ENCODE measurements at places on chromosomes 3 and 15.

- no peak for DNase-seq
Observed at GRCh38 chr3:103963599-103963998, 1403.1 kb upstream of the ALCAM start.

DNA sequence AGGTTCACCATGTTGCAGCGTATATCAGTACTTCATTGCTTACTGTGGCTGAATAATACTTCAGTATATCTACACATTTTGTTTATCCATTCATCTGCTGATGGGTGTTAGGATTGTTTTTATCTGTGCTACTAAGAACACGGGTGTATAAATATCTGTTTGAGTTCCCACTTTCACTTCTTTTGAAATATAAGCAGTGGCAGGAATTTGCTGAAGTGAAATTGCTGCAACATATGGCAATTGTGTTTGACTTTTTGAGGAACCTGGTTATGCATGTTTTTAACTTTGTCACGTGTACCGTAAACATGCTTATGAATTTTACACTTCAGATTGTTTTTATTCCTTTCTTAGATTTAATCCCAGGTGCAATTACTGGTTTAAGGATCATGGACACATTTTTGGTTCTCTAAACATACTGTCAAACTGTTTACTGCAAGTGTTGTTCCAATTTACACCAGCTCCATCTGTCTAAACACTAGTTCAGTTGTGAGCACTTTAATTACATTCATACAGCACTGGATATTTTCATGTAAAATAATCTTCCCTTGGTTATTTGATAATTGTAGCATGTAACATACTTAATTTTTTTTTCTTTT, 23.1 kb downstream of the TRAK1 start:
- no peak for DNase-seq

DNA sequence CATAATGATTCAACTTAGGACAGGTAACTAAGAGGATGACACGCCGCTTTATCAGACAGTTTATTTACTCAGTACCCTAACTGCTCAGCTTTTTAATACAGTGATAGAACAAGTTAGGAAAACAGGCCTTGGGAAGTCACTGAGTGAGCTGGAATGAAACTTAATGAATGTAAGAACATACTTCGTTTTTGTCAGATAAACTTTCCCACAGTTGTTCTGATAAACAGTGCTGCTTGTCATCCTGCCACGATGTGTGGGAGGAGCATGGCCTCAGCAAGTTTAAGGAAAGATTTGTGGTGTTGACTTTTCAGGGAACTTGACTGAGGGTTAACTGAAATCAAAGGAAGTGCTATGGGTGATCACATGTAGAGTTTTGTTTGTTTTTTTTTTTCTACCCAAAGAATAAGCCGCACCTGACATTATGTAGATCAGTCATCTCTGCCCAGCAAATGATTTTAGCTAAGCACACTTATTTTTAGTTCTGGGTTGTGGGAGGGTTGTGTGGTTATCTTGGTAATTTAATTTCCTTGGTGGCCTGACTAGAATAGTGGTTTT, 5.6 kb upstream of the P2RY14 start:
- no peak for DNase-seq

DNA sequence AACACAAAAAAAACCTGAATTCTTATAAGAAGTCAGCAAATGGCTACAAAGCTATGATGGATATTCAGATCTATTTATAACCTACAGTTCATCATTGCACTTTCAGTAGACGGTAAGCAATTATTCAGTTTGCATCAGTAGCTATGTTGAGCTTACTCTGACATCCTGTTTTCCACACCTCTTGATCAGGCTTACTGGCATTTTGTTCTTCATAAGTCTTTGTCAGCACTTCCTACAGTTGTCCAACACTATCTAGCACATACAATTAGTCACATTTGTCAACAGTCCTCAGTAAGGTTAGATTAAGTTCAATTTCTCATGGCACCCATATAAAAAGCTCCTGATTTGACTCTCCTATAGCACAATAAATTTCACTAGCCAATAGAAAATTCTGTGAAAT, 71.2 kb upstream of the ST3GAL6 start:
- DNase-seq, result no peak

- no peak for DNase-seq
Observed at GRCh38 chr15:63362885-63363284, 18.8 kb downstream of the CA12 start.

DNA sequence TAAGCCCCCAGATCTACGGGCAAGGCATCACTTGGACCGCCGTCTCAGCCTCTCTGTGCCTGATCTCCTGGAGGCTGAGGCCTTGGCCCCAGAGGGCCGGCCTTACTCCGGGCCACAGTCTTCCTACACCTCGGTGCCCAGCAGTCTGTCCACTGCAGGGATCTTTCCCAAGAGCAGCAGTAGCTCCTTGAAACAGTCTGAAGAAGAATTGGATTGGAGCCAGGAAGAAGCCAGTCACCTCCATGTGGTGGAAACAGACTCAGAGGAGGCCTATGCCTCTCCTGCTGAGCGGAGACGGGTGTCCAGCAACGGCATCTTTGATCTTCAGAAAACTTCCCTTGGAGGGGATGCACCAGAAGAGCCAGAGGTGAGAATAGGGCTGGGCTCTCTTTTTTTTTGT, 67.0 kb downstream of the MCTP2 start:
- no peak for DNase-seq

DNA sequence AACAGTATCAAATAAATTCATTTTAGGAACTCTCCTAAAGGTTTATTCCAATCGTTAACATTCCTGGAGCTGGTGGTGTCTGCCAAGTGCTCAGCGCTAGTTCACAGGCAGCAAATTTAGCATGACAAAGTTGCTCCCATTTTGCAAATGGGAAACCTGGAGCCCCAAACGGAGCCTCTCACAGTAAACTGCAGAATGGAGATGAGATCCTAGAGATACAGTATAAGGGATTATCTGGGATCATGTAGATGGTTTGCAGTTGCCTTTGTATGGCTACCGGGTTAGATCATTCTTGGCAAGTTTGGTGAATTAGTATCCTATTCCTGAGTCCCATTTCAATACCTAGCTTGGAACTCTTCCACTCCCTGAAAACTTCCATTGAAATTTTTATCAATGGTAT, 173.7 kb downstream of the CDIN1 start:
- DNase-seq, result no peak

DNA sequence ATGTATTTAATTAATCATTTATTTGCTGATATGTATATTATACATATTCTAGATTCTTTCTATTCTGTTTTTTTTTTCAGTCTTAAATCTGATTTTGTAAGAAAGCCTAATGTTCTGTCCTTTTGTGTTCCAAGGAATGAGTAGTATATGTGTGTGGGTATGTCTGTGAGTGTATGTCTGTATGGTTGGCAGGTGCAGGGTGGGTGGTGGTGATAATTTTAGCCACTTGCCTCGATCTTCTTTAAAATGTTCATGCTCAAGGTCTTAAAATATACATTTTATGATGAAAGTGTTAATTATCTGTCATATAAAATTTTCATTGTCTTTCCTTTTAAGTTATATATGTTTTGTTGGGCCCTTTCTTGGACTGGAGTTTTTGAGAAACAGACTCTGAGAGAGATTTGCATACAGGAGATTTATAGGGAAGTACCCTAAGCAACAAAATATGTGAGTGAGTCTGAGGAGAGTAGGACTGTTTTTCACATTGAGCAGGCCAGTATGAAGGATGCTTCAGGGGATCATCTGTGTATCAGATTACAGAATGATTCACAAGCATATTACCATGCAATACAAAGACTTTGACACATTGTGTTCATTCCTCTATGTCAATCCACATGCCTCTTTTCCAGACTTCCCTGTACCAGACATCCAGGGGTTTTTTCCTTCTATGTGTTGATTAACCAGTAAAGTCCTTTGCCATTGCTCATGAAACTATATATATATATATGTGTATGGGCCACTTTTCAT, 211.0 kb upstream of the DPPA4 start:
- no peak for DNase-seq

DNA sequence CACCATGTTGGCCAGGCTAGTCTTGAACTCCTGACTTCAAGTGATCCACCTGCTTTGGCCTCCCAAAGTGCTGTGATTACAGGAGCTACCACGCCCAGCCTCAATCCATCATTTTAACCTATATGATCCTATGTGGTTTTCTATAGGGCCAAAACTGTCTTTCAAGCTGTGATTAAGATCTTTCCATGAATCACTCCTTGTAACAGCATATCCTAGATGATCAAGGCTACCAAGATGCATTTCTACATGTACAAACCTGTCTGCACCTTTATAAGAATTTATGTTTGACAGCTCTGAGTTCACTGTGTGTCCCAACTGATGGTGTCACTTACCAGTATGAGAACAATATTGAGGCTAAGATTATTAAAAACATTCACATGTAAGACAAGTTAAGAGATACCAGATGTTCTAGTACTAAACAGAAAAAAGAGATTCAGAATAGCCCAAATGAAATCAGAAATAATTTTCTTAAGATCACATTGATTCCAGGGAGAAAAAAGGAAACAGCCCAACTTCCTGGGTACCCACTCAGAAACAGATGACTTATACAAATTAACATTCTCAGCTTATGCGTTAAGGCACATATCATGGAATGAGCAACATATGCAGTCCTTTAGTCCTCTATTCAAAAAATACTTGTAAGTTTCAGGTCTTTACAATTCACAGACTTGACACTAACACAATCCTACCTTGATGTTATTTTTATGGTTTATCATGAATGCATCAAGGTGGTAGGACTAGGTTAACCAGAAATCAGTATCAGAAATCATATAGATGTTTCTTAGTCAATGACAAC, 24.8 kb upstream of the PPIB start:
- no peak for DNase-seq

GRCh38 chr3:177096615-177097014, 100.7 kb downstream of the TBL1XR1 start:
- no peak for DNase-seq

DNA sequence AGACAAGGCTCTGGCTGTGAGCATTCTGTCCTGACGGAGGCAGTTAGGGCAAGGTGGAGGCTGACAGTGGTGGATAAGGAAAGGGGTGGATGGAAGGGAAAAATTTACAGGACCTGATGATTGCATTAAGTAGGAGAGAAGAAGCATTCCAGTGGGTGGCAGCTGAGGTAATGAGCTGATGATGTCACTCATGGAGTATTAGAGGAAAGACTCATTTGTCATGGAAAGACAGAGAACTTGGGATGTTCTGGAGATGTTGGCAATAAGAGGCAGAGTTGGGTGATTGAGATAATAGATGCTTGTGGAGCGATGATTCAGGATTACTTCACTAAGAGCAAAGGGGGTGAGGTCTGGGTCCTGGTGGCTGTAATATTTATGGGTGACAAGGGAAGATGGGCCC, 63.6 kb upstream of the SCN5A start:
- no peak for DNase-seq

DNA sequence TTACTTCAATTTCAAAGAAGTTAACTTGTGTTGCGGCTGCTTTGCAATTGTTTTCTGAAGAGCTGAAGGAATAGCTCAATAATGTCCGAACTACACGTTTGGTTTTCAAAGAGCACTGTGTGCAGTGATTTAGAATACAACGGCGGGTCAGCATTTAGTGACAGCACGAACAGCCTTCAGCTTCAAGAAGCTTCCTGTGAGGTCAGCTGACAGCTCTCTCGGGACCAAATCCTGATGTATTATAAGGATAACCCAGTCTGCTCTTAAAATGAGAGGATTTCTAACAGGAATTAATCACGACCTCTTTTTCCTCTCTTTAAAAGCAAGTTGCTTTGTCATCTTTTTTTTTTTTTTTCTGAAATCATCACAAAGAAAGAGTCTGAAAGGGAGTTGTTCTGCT, 97.9 kb upstream of the UNC13C start:
- DNase-seq, result no peak

- DNase-seq, result no peak
Observed at GRCh38 chr3:27553886-27554540, 69.8 kb upstream of the SLC4A7 start.

DNA sequence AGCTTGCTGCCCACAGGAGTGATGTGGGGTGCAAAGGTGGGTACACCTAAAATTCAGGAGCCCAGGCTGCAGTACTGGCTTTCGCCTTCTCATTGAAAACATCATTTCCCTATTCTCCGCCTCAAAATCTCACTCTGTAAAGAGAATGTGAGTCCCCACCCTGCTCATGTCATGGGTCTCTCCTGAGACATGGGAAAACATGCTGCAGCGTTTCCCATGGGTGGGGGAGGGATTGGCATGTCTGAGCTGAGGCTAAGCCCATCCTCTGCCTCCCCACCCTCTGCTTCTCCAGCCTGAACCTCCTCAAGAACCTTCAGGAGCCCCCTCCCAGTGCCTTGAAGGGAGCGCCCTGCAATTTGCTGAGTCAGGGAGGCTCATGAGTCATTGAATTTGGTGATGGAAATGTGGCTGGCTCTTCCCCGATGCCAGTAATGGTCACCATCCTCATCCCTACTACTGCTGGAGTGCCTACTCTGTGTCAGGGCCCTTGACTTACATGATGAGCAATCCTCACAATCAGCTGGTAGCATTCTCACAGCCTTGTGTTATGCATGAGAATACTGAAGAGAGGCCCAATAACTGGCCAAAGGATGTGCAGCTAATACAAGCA, 28.8 kb downstream of the WNT5A start:
- no peak for DNase-seq

GRCh38 chr3:149547954-149548668, 73.6 kb downstream of the TM4SF4 start:
- no peak for DNase-seq

GRCh38 chr3:10907262-10907661, 85.3 kb upstream of the SLC6A1 start:
- no peak for DNase-seq

DNA sequence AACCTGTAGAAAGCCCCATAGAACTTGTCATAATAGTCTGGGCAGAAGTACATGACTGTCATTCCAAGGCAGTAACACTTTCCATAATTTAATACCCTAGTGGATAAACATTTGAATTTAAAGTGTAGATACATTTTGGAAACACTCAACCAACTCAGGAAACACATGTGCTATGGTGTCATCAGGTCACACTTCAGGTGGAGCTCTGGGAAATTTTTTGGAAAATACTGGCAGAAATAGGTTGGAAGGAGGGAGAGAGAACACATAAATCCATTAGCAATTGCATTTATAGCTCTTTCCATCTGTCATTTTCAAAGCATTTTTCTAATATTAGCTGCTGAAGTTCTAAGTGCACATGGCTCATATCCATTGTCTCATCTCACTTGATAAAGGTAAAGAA, 135.7 kb downstream of the MEIS2 start:
- no peak for DNase-seq

DNA sequence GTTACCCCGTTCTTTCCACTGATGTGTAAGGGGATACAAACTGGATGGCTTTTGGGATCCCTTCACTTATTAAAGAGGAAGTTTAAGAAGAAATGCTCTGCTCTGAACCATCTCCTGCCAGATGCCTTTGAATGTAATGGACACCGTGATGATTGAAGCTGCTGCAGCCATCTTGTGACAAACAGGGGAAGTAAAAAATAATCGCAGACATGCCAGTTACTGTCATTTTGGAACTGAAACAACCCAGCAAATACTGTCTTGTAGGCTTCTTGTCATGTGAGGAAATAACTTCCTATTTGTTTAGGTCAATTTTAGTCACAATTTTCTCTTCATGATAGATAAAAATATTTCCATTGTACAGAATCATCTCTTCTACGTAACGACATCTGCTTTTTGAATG, 224.0 kb downstream of the CHL1 start:
- no peak for DNase-seq
